Activated CD4-positive, alpha-beta T cell treated with anti-CD3 and anti-CD28 coated beads, Interleukin-2, amount 50 U/mL, for 4 hours (primary cell): ENCODE measurements at places on chromosomes 3 and 15.
A peak's percentile ranks its signal among the peaks of the same experiment; 100 is the strongest.

DNA sequence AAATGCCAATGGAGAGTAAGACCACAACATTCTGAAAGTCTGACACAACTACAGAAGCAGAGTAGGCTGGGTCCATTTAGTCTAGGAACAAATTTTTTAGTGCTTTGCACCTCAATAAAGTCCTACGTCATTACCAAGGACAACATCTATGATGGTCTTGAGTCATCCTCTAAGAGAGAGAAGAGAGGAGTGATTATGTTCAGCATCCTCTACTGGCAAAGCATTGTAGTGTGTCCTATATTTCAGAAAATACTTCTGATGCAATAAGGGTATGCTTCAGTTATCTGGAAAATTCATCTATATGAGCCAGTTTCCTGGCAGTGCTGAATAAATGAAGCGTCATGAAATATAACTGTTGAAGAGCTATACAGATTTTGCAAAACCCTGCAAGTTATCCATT lies 95.6 kb downstream of the P2RY1 start:
- DNase-seq: no peak

DNA sequence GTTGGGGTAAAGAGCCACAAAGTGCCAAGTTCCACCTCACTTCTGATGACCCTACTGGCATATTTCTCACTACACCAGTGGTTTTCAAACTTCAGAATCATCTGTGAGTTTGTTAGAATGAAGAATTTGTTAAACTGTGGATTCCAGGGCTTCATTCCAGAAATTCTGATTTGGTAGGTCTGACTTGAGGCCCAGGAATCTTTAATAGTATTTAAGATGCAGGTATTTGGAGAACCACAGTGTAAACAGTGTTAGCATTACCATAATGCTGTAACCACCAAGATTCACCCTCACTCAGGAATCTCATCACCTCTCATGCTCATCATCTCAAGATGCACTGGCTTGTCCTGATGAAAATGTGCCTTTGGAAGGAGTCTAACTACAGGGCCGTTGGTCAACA lies 6.0 kb downstream of the KCNMB3 start:
- DNase-seq: no peak

GRCh38 chr3:151398895-151399294 lies 14.3 kb upstream of the P2RY12 start:
- DNase-seq: no peak

GRCh38 chr3:4986782-4987537 lies 7.7 kb downstream of the BHLHE40 start:
- peak; percentile 40 for DNase-seq

GRCh38 chr15:31400222-31400927 lies 73.7 kb downstream of the KLF13 start:
- no peak for DNase-seq

GRCh38 chr3:181358562-181358961 lies 353.2 kb upstream of the SOX2 start:
- DNase-seq: no peak

GRCh38 chr3:195715134-195715533 lies 5.6 kb upstream of the MUC20 start:
- no peak for DNase-seq

DNA sequence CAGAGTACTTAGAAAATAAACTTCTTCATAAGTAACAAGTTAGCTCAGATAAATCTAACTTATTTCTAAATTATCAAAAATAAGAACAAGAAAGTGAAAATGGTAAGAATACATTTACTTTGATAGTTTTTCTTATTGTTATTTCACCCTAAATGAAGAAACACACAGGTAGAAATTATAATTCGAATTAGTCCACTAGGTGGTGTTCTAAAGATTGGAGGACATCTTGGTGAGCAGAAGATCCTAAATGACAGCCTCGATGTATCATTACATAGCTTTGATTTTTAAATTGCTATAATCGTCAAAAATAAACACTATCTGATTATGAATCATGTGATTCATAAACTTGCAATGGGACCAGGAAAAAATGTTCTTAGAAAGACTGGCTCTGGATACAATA lies 280.8 kb upstream of the UBE2E2 start:
- DNase-seq: no peak

DNA sequence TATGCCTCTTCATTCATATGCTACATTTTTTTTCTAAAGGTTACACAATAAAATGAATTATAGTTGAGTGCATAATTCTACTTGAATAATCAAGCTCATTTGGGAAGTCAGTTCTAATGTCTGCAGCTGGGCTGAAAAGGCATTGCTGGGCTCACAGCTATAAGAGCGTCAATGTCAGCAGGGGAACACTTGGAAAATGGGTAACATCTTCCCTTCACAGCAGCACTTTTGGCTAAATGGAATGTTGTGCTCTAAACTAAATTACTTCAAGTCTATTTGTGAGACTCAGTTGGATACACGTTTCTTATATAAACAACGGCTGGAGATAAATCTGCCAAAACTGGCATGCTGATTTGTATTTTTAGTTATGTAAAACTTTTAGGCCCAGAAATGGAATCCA lies 357.8 kb downstream of the TBL1XR1 start:
- no peak for DNase-seq

DNA sequence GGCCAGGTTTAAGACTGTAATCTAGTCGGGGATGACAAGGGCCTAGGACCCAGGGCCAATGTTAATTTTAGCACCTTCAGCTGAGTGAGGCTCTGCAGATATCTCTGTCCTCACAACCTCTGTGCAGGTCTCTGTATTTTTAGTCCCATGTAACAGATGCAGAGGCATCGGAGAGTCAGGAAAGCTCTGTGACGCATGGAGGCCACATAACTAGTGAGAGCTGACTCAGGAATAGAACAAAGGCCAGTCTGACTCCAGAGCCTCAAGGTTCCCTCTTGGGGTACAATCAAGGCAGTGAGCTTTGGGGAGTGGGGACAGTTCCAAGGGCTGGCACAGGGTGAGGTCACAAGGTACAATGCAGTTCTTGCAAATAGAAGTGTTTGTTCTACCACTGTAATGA lies 31.0 kb downstream of the FSTL1 start:
- DNase-seq: no peak

DNA sequence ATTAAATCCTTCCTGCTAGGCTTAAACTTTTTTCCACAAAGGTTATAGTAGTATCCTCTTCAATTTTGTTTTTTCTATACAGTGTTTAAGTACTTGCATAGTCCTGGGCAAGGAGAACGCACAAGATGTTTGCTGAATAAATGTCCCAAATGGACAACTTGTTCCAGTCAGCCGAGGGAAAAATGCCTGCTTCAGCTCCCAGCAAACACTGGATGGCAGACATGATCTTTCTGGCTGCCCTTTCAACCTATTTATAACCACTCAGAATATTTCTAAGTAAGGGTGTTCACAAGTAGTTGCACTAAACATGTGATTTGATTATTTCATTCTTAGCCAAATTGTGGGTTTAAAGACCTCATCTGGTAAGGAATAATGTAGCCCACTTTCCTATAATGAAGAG lies 29.8 kb downstream of the GNB4 start:
- no peak for DNase-seq

GRCh38 chr3:13548696-13549622 lies at the start of gene FBLN2:
Gene FBLN2, plus strand, starts transcription at chr3:13549125. Its CDS starts 21,231 bp downstream, at chr3:13570356.
- no peak for DNase-seq

- no peak for DNase-seq
Measured at GRCh38 chr3:12681089-12681942, 17.4 kb upstream of the RAF1 start.

- no peak for DNase-seq
Measured at GRCh38 chr15:74585191-74585590, 30.4 kb upstream of the CLK3 start.

DNA sequence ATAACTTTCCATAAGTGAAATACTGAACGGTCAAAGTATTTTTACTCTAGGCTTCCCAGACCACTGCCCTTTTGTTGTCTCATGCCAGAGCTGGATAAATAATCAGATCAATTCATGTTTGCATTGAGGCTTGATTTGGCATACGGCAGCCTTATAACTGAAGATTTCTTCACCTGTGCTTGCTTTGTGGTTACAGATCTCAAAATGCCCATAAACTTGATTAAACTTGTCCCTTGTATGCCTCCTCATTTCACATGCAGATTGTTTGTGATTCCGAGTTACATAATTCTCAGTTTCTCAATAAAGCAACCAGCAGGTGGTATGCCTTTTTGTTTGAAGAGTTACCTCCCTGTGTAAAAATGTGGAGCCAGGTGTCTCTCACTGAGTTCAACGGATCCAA lies 211.4 kb upstream of the LRIG1 start:
- no peak for DNase-seq

GRCh38 chr3:32778389-32778788 lies 39.4 kb upstream of the TRIM71 start:
- DNase-seq: no peak

DNA sequence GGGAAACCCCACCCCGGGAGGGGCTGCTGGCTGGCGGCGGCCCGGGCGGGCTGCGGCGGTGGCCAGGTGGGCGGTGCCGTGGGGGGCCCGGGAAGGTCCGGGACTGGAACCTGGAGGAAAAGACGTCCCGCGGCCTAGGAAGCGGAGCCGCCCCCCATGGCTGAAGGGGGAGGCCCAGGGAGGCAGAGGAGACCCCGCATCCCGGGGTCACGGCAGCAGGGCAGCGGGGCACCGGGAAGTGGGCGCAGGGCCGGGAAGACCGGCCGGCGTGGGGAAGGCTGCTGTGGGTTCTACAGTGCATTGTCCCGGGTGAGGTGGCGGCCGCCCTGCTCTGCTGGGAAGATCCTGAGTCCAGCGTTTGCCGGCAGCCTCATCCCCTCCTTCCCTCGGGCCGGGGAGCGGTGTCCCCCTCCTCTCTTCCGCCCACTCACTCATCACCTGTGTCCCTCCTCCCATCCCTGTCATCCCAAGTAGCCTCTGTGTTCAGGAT lies 525 bp upstream of the FSTL1 start:
- no peak for DNase-seq

GRCh38 chr15:69818529-69818928 lies 279.2 kb downstream of the TLE3 start:
- DNase-seq: no peak

GRCh38 chr3:2180634-2181033 lies 82.0 kb downstream of the CNTN4 start:
- no peak for DNase-seq

DNA sequence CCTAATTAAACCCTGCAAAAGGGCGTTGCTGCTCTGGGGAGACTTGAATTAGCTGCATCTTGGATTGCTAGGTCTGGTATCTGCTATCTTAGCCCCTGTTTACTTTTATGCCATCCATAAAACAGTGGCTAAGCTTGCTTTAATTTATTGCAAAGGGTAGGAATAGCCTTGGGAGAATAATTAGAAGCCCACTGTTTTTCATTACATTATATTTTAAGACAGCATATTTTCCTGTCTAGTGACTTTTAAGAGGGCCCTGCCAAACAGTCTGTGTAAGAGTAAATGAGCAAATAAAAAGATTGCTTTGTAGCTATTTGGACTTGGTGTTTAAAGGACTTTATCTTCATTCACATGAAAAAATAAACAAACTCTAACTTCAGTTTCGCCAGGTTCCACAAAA lies 17.4 kb upstream of the SUSD5 start:
- no peak for DNase-seq

GRCh38 chr3:2810723-2811122 lies 299.5 kb downstream of the IL5RA start:
- no peak for DNase-seq

DNA sequence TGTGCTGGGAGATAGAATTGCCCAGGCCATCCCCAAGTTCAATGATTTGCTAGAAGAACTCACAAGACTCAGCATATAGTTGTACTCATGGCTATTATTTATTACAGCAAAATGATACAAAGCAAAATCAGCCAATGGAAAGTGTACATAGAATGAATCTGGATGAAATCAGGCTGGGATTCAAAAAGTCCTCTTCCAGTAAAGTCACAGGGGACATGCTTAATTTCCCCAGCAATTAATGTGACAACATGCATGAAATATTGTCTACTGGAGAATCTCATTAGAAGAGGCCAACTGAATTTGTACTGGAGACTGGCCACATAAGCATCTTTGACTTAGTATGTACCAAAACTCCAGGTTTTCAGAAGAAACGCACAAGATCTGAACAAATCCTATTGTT lies 1043.1 kb downstream of the NAALADL2 start:
- no peak for DNase-seq

- DNase-seq: no peak
Measured at GRCh38 chr3:153628591-153628990, 466.6 kb downstream of the RAP2B start.

- no peak for DNase-seq
Measured at GRCh38 chr3:52395503-52395865, 49.4 kb downstream of the SEMA3G start.

DNA sequence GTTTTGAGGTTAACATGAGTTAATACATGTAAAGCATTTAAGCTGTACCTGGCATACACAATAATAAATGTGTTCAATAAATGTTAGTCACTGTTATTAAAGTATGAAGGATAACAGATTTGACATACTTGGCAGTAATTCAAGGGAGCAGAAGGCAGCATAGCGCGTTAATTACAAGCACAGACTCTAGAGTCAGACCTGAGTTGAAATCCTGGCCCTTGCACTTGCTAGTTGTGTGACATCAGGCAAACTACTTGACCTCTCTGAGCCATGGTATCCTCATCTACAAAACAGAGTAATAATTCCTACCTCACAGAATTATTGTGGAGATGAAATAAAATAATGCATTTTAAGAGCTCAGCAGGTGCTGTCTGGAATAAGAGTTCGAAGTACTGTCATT lies 5.4 kb downstream of the IFT122 start:
- no peak for DNase-seq

- DNase-seq: no peak
Measured at GRCh38 chr3:184466413-184466960, 86.6 kb downstream of the CHRD start.

GRCh38 chr3:131329774-131330173 lies 51.8 kb upstream of the NUDT16 start:
- no peak for DNase-seq
